ENCODE measurements at places on chromosomes 12 and 14.

DNA sequence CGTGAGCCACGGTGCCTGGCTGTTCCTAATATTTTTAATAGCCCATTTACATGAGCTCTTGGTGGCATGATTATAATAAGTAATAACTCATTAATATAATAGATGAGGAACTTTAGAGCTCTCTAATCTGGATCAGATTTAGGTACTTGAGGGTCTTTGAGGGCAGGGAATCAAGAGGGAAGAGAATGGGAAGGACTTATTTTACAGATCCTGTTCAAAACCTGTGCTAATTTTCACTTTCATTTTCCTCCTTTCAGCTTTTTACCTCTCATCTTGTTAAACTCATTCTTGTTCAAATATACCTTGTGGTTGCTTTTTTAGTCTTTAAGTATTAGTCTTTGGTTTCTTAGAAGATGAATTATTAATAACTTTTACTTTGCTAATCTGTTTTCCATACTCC, 5.6 kb downstream of the NECAP1 start:
- no peak for DNase-seq

DNA sequence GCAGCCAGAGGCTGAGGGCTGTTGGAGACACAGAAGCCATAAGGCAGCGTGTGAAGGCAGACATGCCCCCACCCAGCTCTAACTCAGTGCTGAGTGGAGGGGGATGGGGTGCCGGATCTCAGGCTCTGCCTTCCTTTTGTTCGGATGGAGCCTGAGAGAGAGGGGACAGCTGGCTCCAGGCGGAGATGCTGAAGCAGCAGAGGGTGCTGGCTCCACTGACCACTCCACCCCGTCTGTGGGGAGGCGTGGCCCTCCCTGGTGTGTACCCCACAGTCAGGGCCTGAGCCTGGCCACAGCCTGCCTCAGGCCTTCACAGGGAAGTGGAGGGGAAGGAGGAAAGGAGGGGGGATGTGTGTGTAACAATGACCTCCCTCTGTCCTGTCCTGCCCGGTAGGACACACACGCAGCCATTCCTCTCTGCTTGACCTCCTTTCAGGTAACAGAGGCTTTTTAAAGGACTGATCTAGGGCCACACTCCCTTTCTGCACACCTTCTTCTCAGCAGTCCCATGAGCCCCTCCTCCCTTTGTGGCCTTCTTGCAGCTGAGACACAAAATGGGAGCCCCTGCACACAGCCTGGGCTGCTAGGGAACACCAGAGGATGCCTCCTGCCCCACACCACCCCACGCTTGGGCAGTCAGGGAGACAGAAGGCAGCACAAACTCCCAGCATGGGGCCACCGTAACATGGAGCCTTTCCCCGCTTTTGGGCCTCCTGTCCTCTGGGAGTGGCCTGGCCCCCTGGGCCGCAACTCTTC, 9.6 kb upstream of the ENDOU start:
- DNase-seq: peak; percentile 44

GRCh38 chr14:104788161-104788818, 7.3 kb downstream of the AKT1 start:
- DNase-seq: no peak

DNA sequence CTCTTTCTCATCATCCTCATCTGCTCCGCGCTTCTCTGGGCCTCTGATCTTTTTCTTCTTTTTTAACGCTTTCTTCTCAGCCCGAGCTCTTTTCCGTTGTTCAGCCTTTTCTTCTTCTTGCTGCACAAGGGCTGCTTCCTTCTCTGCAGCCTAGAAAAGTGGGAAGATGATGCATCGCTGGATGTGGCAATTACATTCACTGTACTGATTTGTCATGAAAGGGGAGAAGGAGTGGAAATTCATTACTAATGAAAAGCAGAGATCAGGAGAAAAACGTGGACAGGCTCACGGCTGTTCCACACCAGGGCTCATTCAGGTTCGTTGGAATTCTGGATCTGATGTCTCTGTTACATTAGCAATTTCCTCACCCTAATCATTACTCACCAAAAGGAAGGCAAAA, 15.1 kb downstream of the FICD start:
- DNase-seq: no peak

GRCh38 chr14:93073910-93074769, 41.6 kb downstream of the ITPK1 start:
- DNase-seq: no peak

DNA sequence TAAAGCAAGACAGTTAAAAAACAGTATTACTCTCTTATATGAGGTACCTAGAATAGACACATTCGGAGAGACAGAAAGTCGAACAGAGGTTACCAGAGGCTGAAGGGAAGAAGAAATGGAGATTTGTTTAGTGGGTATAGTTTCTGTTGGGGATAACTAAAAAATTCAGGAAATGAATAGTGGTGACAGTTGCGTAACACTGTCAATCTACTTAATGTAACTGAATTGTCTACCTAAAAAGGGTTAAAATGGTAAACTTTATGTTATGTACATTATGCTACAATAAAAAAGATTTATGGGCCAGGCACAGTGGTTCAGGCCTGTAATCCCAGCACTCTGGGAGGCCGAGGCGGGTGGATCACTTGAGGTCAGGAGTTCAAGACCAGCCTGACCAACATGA, 30.6 kb upstream of the SLC6A13 start:
- DNase-seq: no peak

GRCh38 chr12:110579535-110580253, 3.4 kb downstream of the PPTC7 start:
- DNase-seq: no peak

DNA sequence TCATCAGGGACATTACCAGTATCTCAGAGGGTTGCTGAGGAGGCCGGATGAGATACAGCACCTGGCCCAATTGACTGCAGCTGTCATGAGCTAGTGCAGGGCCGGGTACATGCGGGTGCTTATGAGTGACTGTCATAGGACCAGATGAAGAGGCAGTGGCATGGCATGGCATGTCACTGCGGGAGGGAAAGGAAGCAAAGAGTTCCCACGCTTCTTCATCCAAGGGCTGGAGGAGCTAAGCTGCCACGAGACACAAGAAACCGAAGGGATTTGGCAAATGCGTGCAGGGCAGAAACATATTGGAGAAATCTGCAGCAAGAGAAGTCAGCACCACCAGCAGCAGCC, 10.7 kb upstream of the GPX2 start:
- DNase-seq: no peak

DNA sequence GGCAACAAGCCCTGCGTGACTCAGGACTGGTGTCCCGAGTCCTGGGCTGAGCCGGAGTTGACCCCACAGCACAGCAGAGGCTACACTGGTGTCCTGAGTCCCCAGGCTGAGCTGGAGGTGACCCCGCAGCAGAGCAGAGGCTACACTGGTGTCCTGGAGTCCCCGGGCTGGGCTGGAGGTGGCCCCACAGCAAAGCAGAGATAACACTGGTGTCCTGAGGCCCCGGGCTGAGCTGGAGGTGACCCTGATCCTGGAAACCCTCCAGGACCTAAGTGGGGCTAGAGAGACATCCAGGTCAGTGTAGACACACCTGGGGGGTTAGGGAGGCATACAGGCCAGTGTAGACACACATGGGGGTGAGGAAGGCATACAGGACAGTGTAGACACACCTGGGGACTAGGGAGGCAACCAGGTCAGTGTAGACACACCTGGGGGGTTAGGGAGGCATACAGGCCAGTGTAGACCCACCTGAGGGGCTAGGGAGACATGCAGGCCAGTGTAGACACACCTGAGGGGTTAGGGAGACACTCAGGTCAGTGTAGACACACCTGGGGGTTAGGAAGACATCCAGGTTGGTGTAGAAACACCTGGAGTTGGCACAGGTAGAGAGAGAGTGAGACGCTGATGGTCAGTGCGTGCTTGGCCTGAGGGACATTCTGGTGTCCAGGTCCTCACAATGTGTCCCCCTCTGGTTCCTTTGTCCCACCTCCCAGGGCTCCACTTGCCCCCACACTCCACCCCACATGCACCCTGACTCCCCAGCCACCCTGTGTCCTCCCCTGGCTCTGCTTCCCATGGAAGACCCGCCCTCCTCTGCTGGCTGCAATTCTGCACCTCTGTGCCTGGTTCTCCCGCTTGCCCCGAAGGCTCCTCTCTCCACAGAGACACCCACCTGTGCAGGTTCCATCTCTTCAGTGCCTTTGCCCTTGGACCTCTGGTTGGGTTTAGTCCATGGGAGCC, 321.6 kb upstream of the SFSWAP start:
- no peak for DNase-seq

- DNase-seq: no peak
Measured at GRCh38 chr14:38524636-38525509, 269.0 kb upstream of the CLEC14A start.

GRCh38 chr12:109452489-109452888, 24.6 kb downstream of the KCTD10 start:
- no peak for DNase-seq

DNA sequence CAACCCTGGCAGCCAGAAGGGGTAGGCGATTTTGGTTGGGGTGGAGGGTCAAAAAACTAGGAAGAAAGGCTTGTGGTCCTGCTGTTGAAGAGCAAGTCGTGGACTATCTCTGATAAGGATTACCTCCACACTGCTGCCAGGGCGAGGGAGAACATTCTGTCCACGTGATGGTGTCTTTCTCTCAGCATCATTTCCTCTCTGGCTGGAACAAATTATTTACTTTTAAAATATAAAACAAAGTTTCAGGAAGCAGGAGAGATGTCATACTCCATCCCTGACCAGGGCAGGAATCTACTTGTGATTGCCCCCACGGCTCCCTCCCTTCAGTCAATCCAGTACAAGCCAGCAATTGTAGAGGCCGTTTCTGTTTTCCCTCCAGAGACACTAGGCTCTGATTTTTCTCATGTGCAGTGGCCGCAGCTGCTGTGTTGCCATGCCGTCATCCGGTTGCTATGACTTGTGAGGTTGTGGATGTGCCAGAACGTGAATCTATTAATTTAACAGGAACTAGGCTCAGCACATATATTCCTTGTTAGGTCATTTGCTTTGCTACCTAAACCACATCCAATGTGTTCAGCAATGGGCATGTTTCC, 61.5 kb upstream of the PTGR2 start:
- no peak for DNase-seq

DNA sequence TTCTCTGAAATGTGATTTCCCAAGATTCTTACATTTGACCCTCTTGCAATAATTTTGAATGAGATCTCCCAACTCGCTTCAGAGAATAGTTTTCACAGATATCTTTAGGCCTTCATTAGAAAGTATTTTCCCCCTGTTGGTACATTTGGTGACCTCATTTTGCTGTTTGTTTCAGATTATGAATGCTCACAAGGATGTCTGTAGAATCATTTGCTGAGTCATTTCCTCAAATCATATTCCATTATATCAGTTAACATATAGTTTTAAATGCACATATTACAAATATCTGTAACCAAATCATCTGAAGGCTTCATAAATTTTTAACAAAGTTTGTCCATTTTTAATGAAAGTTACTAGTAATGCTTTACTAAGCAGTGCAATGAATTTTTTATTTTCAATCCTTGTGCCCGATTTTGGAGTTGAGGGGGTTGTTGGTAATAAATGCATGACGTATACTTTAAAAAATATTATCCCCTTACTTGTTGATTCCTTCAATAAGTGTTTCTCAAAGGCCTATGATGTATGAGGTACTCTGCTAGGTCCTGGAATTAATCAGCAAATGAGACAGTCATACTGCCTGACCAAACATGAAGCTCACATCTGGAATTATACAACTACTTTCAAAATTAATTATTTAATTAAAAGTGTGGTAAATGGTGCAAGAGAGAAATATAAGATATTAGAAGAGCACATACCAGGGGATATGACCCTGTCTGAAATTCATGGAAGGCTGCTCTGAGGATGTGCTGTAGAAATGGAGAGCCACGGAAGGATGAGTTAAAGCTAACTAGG, 126.9 kb upstream of the RAP1B start:
- DNase-seq: no peak

DNA sequence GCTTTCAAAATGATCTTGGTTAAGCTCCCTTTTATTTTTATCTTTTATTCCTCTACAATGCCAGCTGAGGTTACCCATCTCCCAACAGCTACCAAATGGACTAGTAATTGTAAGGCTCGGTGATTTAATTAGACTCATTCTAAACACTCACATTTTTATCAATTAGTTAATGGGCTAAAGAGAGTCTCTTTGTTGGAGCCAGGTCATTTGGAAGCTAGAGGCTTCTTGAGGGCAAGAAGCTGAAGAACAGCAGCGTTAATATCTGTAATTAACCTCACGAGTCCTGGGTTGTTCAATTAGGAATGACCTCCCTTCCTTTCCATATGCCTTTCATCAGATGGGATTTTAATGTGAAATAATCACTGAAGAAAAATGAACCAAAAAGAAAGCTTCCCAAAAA, 56.9 kb downstream of the OTX2 start:
- DNase-seq: no peak

DNA sequence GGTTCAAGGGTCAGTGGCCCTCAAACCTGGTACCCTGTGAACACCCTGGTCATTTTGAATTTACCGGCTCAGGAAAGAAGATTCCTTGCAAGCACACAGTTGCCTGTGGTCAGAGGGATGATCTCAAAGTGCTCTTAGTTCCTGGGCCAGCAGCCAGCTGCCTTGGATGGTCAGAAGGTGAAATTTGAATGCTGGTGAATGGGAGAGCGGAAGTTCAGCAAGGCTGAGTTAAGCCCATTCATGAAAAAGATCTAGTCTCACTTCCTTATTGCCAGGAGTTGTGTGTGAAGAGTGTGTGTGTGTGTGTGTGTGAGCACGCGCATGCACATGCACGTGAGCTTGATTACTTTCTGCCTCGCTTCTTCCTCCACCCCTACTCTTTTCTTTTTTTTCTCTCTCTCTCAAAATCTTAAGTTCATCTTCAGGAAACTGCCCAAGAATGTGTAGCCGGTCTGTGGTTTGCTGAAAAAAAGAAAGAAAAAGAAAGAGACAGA, 155.5 kb upstream of the CCND2 start:
- no peak for DNase-seq

- no peak for DNase-seq
Measured at GRCh38 chr14:101017209-101017608, 113.7 kb upstream of the RTL1 start.

GRCh38 chr12:124041907-124042306, 68.9 kb downstream of the ZNF664 start:
- no peak for DNase-seq

GRCh38 chr12:117679776-117680175, 289.0 kb downstream of the KSR2 start:
- no peak for DNase-seq

DNA sequence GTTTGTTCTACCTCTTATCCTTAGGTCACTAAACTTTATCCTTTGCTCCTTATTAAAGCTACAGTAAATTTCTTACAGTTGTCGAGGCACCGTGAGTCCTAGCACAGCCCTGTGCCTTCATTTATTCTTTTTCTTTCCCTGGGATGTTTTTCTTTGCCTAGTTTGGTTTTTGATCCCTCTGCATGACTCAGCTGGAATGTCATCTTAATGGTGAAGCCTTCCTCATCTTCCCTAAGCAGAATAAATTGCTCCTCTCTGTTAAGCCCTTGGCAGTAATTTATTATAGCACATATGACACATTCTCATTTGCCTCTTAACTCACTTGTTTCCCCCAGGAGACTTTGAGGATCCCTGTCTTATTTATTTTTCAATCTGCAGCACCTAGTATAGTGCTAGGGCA, 16.6 kb downstream of the ACTR10 start:
- no peak for DNase-seq

GRCh38 chr12:91272461-91273063, 89.9 kb upstream of the DCN start:
- no peak for DNase-seq

GRCh38 chr12:67645601-67646000, 2.9 kb upstream of the DYRK2 start:
- no peak for DNase-seq

GRCh38 chr12:58995666-58996363, 75.5 kb upstream of the LRIG3 start:
- no peak for DNase-seq

GRCh38 chr12:77238335-77238734, 173.0 kb upstream of the E2F7 start:
- DNase-seq: no peak

Data from SK-N-DZ (cell line).